ENCODE measurements at places on chromosomes 7 and 10.

GRCh38 chr10:5615316-5615715 is 51.1 kb downstream of the ASB13 start:
- DNase-seq = no peak

- DNase-seq = peak; percentile 48
Measured at GRCh38 chr7:44980393-44981034, 1.7 kb upstream of the MYO1G start.

DNA sequence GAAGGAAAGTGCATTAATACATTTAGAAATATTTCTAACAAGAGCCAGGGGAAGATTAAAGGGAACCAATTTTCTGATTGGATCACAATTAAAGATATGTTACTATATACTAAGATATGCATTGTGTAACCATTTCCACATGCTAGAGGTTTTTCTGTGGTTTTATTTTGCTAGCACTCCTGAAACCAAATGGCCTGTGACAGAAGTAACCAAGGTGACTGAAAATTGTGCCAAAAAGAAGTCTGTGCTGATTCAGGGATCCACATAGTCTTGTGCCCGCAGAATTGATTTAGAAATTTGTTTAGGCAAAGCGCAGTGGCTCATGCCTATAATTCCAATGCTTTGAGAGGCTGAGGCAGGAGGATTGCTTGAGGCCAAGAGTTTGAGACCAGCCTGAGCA is 1.8 kb downstream of the CC2D2B start:
- DNase-seq = no peak

GRCh38 chr10:96996275-96996965 is 164.3 kb downstream of the LCOR start:
- DNase-seq = no peak

GRCh38 chr10:34726862-34727261 is 88.2 kb downstream of the PARD3 start:
- DNase-seq = no peak

DNA sequence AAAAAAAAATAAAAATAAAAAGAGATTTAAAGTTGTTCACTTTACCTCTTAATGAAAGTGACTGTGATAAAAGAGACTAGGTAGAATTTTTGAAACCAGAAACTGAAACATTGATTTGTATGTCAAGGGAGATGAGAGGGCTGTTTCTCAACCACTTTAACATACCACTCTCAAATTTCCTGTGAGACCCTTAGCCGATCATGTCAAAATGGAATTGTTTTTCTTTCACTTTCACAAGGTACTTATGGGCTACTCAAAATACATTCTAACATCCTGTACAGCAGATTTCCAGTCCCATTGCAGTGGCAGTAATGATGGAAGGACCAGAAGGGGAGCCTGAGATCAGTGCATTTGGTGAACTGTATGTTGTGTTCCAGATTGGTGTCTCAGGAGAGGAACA is 261.2 kb downstream of the PPP1R3A start:
- DNase-seq = no peak
